ENCODE measurements at places on chromosomes 16 and 17.

- no peak for DNase-seq
These were observed 11.4 kb downstream of the TBX21 start for GRCh38 chr17:47744168-47745036.

DNA sequence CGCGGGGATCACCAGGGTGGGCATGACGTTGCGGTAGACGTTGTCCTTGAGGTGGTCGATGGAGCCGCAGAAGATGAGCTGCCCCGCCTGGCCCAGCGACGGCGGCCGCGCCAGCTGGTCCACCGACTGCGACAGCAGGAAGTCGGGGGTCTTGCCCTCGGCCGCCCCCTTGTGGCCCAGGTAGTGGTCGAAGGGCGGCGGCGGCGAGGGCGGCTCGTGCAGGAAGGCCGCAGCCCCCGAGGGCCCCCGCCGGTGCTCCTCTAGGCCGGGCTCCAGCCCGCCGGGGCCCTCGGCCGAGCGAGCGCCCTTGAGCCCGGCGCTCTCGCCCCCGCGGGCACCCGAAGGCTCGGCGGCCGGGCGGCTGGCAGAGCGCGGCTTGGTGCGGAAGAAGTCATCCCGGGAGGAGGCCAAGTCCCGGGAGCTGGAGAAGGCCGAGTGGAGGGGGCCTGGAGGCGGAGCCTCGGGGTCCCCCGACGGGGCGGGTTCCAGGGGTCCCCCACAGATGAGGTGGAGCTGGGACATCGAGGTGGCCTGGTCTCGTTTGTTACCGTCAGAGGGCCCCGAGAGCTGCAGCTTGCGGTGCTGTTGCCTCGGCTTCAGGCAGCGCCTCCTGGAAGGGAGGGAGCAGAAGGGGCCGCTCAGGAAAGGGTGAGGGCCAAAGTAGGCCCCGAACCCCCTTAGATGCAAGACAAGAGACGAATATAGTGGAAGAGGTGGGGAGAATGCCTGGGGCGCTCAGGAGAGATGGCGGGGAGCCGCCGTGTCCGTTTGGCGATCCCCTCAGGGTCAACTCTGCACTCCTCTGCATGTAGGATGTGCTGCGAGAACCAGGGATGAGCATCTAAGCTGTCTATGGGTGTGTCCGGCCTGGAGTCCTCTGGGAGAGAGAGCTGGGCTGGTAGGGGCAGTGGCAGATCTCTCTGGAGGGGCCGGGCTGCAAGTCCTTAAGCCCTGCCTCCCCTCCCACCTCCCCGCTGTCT, 8.8 kb downstream of the FAM171A2 start:
- no peak for DNase-seq

- DNase-seq: no peak
These were observed 4.4 kb downstream of the TBX6 start for GRCh38 chr16:30087181-30087898.

GRCh38 chr16:66473654-66474519, 46.8 kb downstream of the BEAN1 start:
- no peak for DNase-seq

DNA sequence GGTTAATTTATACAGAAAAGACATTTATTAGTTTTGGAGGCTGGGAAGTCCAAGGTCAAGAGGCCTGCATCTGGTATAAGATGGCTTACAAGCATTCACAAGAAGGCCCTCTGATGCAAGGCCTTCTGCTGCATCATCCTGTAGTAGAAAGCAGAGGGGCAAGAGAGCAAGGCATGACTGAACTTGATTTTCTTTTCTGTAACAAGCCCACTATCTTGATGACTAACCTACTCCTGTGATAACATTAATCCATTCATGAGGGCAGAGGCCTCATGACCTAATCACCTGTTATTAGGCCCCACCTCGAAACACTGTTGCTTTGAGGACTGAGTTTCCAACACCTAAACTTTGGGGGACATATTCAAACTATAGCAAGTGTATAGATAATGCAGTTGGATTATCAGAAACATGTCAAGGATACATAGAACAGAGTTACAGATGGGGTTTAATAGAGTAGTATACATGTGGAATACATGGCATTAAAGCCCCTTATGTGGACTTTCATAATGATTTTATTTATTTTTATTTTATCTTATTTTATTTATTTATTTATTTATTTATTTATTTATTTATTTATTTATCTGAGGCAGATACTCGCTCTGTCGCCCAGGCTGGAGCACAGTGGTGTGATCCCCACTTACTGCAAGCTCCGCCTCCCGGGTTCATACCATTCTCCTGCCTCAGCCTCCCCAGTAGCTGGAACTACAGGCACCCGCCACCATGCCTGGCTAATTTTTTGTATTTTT, 88.2 kb downstream of the CHD9 start:
- DNase-seq: no peak

GRCh38 chr17:30950189-30950588, 20.6 kb upstream of the RNF135 start:
- no peak for DNase-seq

DNA sequence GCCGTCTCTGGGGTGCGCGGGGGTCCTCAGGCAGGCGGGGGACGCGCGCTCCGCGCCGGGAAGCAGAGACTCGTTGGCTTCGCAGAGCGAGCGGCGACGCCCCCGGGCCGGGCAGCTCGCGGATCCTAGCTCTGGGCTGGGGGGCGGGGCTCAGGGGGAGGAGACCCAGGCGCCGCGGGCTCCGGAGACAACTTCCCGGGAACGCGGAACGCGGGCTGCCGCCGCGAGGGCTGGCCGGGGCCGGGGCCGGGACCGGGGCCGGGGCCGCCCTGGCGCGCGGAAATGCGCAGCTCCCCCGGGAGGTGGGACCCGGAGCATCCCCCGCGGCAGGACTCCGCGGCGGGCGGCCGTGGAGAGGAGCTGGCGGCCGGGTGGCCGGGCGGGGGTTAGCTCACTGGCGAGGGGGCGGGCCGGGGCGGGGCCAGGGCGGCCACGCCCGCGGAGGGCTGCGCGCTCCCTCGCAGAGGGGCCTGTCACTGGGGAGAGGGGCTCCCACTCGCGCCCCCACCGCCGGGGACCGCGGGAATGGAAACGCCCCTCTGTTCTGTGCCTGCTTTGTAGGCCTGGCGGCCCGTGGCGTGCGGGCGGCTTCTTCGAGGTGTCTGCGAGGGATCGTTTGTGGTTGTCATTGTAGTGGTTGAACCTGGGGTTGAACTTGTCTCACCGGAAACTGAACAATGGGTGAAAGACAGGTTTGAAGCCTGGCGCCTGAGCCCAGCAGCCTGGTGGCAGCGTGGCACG, at the start of gene GAS7:
Gene GAS7 (minus strand): TSS at position 98 of the 741 bp plus-strand sequence.
- DNase-seq: peak; percentile 18

- no peak for DNase-seq
These were observed 27.1 kb downstream of the TMEM235 start for GRCh38 chr17:78258323-78259191.

DNA sequence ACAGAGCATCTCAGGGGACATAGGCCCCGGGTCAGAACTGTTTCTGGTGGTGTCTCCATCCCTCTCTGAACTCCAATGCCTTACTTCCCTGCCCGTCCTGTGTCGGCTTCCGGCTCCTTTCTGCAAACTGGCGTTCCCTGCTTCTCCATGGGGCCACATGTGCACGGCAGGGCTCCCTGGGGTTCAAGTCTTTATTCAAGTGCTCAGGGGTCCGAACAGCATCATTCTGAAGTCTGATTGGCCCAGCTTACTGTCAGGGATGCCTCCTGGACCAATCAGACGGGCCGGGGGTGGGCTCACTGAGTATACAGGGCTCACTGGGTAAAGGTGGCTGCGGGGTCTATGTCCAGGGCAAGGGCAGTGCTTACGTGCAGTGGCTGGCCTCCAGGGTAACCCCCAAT, 17.1 kb downstream of the C16orf82 start:
- DNase-seq: no peak

DNA sequence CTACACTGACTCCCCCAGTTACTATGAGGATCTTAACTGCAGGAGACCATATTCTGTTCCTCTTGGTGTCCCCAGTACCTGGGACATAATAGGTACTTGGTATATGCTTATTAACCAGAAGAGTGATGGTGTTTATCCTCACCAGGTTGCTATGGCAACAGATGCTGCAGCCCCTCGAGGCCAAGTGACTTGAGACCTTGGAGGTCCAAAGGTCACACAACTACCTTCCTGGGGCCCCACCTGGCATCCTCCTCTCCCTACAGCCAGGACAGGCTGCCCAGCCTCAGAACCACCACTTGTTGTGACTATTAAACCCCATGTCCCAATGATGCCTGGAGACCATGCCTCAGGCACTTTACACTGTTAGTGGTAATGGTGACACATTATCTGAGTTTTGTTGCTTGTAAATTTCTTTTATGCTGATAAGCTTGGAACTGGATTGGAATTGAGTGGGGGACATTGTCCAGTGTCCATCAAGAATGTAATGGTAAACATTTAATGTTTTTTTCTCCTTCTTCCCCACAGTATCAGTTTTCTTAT, 189.4 kb downstream of the CCDC182 start:
- DNase-seq: no peak

GRCh38 chr16:77993111-77993985, 29.0 kb upstream of the CLEC3A start:
- DNase-seq: no peak

DNA sequence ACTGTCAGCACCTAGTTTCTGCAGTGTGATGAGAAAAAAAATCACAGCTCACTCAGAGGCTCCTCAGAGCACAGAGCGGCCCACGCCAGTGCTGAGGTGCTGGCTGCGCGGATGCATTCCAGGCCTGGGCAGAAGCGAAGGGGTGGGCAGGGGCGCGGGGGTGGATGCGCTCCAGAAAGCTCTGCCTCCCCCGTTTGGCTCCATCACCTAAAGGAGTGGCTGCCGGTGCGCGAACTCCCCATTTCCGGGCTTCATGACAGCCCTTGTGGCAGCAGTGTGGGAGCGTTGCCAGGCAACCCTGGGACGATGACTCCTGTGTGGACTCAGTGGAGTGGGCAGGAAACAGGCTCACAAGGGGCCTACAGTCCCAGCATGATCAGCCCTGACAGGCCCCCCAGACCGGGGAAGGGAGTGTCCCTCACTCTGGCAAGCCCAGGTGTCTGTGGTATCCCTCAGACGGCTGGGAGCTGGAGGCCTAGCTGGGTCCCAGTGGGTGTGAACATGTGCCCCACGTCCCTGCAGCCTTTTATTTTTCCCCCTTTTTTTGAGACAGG, 32.8 kb upstream of the NUDT16L1 start:
- DNase-seq: peak; percentile 14

- DNase-seq: no peak
These were observed 5.0 kb downstream of the SGCA start for GRCh38 chr17:50170662-50171370.

- DNase-seq: no peak
These were observed 25.4 kb downstream of the YWHAE start for GRCh38 chr17:1374431-1375177.

GRCh38 chr17:11644265-11645212, 46.3 kb downstream of the DNAH9 start:
- peak; percentile 6 for DNase-seq

GRCh38 chr16:166375-167121, 770 bp downstream of the HBM start:
- DNase-seq: no peak

DNA sequence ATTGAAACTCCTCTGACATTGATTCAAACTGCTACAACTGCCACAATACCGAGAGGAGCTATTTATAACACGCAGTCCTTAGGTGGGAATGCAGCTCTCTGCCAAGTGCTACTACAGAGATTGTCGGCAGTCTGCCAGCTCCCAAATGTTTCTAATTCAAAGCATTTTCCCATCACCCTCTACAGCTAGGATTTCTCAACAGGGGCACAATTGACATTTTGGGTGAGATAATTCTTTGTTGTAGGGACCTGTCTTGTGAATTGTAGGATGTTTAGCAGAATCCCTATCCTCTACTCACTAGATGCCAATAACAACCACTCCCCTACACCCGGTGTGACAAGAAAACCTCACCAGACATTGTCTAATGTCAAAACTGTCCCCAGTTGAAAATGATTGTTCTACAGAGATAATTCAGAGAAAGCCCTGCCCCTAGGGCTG, 7.8 kb upstream of the N4BP1 start:
- DNase-seq: no peak

DNA sequence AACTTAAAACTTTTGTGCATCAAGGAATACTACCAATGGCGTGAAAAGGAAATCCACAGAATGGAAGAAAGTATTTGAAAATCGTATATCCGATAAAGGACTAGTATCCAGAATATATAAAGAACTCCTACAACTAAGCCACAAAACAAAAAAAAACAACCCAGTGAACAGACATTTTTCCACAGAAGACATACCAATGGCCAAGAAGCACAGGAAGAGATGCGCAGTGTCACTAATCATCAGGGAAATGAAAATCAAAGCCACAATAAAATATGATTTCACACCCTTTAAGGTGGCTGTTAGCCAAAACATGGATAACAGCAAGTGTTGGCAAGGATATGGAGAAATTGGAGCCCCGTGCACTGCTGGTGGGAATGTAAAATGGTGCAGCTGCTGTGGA, 203.3 kb downstream of the SEC14L1 start:
- DNase-seq: no peak

GRCh38 chr16:89572485-89573205, 2.9 kb upstream of the CPNE7 start:
- no peak for DNase-seq

- peak; percentile 38 for DNase-seq
These were observed 263.8 kb downstream of the HS3ST3A1 start for GRCh38 chr17:13337864-13338371.

DNA sequence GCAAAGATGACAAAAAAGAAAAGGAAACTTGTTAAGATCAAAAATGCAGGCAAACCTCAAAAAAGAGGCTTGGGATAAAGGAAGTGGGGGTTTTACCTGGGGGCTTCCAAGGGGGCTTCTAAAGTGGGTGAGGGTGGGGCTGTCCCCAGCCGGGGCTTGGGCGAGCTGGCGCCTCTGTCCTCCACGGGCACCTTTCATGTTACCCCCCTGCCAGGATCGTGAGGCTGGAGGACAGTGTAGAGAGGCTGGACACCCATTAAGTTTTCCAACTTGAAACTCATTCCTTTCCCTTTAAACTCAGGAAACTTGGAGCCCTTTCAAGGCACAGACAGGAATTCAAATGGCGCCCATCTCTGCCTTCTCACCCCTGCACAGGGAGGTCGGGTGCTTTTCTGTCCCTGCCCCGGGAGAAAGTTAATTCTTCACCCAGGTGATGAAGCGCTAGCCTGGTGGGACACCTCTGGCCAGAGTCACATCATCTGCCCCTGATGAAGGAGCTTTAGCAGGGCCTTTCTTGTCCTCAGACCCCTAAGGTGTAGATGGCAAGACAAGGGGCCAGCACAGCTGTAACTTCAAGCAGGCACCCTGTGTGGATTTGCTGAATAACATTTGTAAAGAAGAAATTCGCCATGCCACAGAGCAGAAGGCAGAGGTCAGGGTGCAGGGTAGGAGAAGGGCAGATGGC, 87.3 kb downstream of the C16orf78 start:
- DNase-seq: no peak
